ENCODE measurements at places on chromosomes 1 and 21. TPM values are rescaled to one million over a fixed set of nuclear protein-coding genes. Genes with fewer than 3 reads are reported as not detected.

GRCh38 chr21:36203603-36203889 is 46.9 kb downstream of the DOP1B start:
- no peaks in the 10 kb centered on the region for H3K4me1 ChIP-seq
- H3K36me3 ChIP-seq: no peaks in the 10 kb centered on the region
- no peaks in the 10 kb centered on the region for H3K27me3 ChIP-seq
- DNase-seq: peak; percentile 52

DNA sequence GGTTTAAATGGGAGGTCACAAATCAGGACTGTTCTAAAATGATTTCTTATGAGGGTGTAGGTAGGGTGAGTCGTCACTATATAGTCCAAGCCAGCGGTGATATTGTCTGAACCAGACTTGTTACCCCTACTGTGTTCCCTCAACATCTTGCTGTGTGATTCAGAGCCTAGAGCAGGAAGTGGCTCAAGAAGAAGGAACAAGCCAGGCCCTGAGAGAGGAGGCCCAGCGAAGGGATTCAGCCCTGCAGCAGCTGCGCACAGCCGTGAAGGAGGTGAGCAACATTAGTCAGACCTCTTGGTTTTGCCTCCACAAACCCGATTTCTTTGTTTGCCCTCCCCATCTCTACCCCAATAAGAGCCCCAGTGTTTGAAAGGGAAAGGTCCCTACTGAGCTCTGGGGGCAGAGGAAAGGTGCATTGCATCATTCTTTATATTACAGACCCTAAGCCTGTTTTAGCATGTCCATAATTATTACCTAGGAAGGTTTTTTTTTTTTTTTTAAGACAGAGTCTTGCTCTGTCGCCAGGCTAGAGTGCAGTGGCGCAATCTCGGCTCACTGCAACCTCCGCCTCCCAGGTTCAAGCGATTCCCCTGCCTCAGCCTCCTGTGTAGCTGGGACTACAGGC is 5.0 kb upstream of the SH3BGRL3 start:
- no peak for DNase-seq
- H3K36me3 ChIP-seq: no peaks in the 10 kb centered on the region
- no peak overlapping the region for H3K4me3 ChIP-seq
- H3K4me1 ChIP-seq: peaks cover 14% of the 10 kb centered on the region
- H3K27me3 ChIP-seq: no peaks in the 10 kb centered on the region
- peak overlapping the region; percentile 88 for H3K27ac ChIP-seq

Gene EDARADD
- 0.46 TPM for total RNA-seq

DNA sequence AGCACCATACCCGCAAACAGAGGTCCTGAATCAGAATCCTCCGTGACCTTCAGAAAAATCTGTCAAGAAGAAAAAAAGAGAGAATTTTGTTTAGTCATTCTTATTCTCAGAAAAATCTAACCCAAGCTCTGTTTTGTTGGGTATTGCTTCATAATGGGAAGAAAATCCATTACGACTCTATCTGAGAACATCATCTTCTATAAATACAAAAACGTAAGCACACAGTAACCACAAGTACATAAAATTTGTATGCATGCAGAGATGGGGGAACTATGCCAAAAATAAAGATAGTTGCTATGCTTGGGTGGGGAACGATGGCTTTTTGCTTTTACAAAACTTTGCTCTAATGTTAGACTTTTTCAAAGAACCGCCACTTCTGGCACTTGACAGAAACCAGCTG is 84.2 kb downstream of the ABCA4 start:
- no peak overlapping the region for H3K27ac ChIP-seq
- H3K4me3 ChIP-seq: no peak overlapping the region
- H3K27me3 ChIP-seq: no peaks in the 10 kb centered on the region

Gene RPS6KC1
- 18.4 TPM for total RNA-seq

GRCh38 chr1:82948386-82948785 is 1050.5 kb downstream of the TTLL7 start:
- no peaks in the 10 kb centered on the region for H3K4me1 ChIP-seq
- no peak overlapping the region for H3K4me3 ChIP-seq
- H3K36me3 ChIP-seq: no peaks in the 10 kb centered on the region

GRCh38 chr21:36388835-36389234 is 3.6 kb downstream of the CHAF1B start:
- peaks cover 4% of the 10 kb centered on the region for H3K4me1 ChIP-seq
- H3K27ac ChIP-seq: no peak overlapping the region
- no peaks in the 10 kb centered on the region for H3K36me3 ChIP-seq
- H3K27me3 ChIP-seq: no peaks in the 10 kb centered on the region
- DNase-seq: no peak
- H3K4me3 ChIP-seq: no peak overlapping the region

GRCh38 chr1:166488327-166488726 is 321.5 kb upstream of the FAM78B start:
- H3K4me3 ChIP-seq: no peak overlapping the region
- no peaks in the 10 kb centered on the region for H3K27me3 ChIP-seq
- no peak overlapping the region for H3K27ac ChIP-seq
- H3K36me3 ChIP-seq: no peaks in the 10 kb centered on the region

- no peak overlapping the region for H3K4me3 ChIP-seq
- DNase-seq: no peak
- no peaks in the 10 kb centered on the region for H3K27me3 ChIP-seq
Measured at GRCh38 chr1:246428542-246429308, 78.4 kb downstream of the SMYD3 start.

DNA sequence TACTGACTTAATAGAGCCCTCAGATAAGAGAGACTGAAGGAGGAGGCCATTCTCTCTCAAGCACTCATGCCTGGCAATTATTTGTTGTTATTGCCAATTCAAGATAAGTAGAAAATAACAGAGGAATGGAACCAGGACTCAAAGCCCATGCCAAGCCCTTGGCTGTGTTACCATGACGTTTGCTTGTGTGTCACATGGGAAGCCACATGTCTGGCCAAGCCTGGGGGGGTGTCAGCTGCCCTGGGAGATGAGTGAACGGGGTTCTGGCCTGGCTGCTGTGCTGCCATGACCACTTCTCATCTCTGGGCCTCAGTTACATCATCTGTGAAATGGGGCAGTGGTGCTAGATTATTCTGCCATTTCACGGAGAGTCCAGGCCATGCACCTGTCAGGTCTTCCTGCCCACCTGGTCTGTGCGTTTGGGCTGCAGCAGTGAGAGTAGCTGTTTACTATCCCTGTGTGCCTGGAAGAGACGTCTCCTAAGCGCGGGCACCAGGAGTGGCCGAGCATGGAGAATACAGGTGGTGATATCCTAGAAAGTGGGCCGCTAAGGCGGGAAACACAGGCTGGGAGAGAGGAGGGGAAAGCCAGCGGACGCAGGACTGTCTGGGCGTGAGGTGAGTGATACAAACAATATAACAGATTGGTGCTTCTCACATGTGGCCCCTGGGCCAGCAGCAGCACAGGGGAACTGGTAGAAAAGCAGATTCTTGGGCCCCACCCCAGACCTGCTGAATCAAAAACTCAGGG is 67.8 kb downstream of the MAN1C1 start:
- H3K4me3 ChIP-seq: no peak overlapping the region
- no peak overlapping the region for H3K27ac ChIP-seq
- DNase-seq: no peak
- no peaks in the 10 kb centered on the region for H3K36me3 ChIP-seq

Gene FOXD3
- total RNA-seq: 1.2 TPM

Gene ADIPOR1
- 105 TPM for total RNA-seq
